ENCODE measurements at places on chromosomes 16 and 17.

DNA sequence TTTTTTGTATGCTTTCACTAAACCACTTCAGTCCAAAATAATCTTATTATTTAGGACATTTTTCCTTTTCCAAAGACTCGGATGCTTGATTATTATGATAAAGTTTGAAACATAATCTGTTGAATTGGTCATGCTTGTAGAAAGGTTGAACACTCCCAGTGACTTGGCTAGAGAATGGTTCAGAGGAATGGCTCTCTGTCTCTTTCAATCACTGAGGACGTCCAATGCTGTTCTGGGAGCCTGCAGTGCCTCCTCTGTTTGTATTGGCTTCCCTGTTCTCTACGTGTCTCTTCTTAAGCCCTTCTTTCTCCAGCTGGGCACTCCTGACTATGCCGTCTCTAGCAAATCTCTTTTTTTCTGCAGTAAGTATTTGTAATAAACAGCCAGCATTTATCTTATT lies 369.0 kb upstream of the DYNLRB2 start:
- no peak for DNase-seq

DNA sequence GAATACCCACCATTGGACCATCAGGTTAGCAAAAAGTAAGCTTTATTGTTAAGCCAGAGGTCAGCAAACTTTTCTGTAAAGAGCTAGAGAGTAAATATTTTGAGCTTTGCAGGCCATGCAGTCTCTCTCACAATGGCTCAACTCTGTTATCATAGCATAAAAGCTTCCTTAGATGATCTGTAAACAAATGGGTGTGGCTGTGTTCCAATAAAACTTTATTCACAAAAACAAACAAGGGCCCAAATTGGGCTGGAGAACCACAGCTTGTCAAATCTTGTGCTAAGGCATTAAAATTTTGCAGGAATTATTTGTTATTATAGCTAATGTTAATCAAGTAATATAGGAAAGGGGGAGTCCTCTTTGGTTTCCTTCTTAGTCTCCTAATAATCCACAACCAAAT lies 153.6 kb downstream of the GRIN2A start:
- DNase-seq: no peak

DNA sequence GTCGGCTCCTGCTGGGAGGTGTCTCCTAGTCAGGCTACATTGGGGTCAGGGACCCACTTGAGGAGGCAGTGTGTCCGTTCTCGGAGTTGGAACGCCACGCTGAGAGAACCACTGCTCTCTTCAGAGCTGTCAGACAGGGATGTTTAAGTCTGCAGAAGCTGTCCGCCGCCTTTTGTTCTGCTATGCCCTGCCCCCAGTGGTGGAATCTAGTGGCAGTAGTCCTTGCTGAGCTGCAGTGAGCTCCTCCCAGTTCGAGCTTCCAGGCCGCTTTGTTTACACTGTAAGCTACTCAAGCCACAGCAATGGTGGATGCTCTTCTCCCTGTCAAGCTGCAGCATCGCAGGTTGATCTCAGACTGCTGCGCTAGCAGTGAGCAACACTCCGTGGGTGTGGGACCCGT lies 36.0 kb downstream of the ITFG1 start:
- no peak for DNase-seq

- DNase-seq: no peak
Measured at GRCh38 chr17:44386182-44386525, 3.3 kb downstream of the ITGA2B start.

DNA sequence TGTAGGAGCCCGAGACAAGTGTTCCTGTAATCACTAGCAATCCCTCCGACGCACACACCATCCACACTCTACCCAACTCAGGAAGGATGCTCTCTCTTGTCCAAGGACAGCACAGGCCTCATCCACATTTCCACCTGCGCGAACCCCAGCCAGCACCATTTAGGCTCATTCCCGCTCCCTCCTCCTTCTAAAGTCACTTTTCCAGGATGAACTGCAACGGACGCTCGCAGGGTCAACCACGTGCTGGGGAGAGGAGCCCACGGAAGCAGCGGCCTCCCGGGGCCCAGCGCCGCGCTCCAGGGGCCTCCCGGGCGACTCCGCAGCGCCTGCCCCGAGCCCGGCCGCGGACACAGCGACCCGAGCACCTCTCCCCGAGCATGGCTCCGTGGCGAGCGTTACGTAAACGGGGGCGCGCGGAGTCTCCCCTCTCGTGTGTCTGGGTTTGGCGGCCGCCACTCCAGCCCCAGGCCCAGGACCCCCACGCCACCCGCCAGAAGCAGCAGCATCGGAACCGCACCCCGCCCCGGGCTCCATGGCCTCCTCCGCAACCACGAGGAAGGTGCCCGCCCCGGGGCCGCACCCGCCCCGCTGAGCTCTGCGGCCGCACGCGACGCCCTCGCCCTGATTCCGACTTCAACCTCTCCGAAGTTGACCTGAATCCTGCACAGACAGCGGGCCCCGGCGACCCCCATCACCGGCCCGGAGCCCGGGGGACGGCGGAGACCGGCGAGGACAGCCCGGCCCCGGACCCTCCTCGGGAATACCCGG lies 668 bp downstream of the USP36 start:
- no peak for DNase-seq

GRCh38 chr16:62965831-62966230 lies 929.6 kb upstream of the CDH8 start:
- DNase-seq: no peak

DNA sequence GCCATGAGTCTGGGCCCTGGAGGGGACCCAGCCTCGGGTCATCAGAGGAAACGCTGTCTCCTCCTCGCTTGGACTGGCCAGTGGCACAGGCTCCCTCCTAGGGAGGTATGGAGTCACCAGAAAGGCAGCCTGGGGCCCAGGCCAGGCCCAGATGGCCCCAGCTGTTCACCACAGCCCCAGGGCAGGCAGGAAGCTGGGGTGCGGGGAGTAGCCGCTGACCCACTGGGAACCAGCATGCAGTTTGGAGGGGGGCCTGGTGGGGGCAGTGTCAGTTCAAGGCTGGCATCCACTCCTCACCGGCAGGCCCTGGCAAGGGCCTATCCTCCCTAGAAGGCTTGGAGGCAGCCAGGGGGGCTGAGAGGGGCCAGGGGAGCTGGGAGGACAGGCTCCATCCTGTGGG lies 48.8 kb downstream of the SDK2 start:
- no peak for DNase-seq

GRCh38 chr16:89241187-89242007 lies 23.9 kb downstream of the ZNF778 start:
- DNase-seq: peak; percentile 56

GRCh38 chr16:85899444-85899843 lies 482 bp downstream of the IRF8 start:
- DNase-seq: no peak

DNA sequence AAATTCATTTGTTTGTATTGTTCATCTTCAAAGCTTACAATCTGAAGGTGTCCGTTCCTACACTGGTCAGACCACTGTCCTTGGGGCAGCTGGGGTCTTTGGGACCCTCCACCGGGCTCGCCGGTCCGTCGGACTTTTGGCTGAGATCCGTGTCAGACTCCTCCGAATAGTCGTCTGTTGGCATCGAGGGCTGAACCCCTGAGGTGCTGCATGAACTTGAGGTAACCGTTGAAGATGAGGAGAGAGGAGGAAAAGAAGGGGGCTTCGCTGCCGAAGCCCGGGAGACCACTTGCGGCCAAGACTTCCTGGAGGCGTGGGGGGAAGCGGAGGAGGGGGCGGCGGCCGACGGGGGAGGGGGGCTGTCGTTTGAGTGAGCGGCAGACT lies 260.8 kb downstream of the ZFHX3 start:
- DNase-seq: no peak

DNA sequence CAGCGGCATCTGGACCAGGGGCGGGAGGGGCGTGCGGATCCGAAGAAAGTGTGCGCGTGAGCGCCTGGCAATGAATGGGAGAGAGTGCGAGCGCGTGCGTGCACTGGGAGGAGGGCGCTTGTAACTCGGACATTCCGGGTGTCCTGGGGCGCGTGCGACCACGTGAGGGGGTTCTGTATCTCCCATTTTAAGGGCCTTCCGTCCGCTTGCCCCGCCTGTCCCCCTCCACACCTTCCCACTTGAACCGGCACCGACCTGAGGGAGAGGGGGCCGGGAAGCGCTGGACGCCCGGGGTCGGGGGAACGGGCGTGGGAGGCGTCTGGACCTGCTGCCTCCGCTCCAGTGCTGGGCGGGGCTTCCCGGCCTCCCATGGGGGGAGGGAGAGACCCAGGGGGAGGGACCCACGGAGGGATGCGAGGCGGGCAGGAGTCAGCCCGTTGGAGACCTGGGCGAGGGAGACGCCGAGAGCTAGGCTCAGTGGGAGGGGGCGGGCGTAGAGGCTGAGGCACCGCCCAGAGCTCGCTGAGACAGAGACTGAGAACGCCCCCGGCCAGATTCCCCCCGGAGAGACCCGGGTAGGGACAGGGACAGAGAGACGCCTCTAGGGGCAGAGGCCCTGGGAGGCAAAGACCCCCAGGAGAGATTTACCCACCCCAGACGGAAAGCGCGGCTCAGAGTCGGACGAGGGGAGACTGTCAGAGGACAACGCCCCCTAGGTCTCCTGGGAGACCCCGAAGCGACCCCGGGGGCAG lies at the start of gene KREMEN2:
TSS of gene KREMEN2 (plus strand) at position 553 of the 752 bp plus-strand sequence. CDS start 246 bp downstream, outside the sequence.
- DNase-seq: peak; percentile 63

- DNase-seq: no peak
Measured at GRCh38 chr17:17231621-17232302, 5.2 kb downstream of the FLCN start.

- no peak for DNase-seq
Measured at GRCh38 chr16:46612121-46612520, 9.1 kb downstream of the SHCBP1 start.

DNA sequence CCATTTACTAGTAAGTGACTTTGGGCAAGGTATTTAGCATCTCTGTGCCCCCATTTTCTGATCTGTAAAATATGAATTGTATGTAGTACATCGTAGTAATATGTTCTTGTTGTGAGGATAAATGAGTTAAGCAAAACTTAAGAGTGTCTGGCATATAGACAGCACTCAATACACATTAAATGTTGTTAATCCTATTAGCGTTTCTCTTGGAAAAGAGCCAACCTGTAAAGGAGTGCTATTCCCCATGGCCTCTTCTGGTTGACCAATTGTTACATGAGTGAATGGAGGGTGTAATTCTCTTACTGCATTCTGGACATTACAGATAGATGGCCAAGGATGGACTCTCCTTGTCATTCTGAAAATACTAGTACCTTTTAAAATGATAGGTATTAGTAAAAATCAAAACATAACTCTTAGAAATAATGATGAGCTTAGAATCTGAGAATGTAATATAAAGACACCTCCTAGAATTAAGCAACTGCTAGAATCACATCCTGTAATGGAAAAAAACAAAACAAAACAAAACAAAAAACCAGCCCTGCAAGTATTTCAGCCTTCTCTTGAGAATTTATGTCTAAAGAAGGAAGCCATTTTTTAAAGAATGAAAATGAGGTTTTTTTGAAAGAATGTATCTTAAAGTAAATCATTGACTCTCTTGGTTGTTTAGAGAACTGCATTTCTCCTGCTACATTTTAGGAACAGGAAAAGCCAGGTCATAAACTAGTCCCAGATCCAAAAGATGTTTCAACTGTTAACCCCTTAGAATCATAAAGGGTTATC lies 30.5 kb downstream of the IQCK start:
- DNase-seq: no peak

GRCh38 chr16:53757971-53758609 lies 54.1 kb downstream of the FTO start:
- no peak for DNase-seq

GRCh38 chr17:41642252-41643156 lies 18.1 kb upstream of the KRT17 start:
- no peak for DNase-seq

- DNase-seq: no peak
Measured at GRCh38 chr16:65125871-65126270, 4.0 kb upstream of the CDH11 start.

DNA sequence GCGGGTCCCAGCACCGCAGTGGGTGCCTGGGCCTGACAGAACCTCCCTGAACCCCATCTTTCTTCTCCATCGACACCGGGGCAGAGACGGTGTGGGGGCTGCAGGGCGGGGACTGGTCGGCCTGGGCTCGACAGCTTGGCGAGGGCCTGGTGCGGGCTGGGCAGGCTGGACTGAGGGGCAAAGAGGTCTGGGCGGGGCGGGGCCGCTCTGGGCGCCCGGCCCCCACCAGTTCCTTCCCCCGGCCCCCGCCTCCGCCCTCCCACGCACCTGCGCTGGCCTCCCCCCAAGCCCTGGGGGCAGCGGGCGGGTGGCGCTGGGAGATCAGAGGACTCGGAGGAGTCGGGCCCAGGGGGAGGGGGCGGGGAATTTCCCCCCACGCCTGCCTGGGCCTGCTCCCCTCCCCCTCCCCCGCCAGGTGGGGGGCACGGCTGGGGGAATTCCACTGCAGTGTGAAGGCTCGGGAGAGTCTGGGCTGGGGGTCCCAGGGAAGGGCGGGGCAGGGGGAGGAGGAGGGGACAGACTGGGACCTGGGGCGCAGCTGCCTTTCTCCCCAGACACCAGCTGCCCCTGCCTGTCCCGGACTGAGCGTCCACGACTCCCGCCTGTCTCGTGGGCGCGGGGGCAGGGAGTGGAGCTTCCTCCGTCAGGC lies 877 bp upstream of the KREMEN2 start:
- DNase-seq: no peak

GRCh38 chr16:86734543-86735460 lies 156.5 kb downstream of the FOXL1 start:
- DNase-seq: no peak

GRCh38 chr17:5003214-5003867 lies 5.6 kb downstream of the KIF1C start:
- DNase-seq: no peak

DNA sequence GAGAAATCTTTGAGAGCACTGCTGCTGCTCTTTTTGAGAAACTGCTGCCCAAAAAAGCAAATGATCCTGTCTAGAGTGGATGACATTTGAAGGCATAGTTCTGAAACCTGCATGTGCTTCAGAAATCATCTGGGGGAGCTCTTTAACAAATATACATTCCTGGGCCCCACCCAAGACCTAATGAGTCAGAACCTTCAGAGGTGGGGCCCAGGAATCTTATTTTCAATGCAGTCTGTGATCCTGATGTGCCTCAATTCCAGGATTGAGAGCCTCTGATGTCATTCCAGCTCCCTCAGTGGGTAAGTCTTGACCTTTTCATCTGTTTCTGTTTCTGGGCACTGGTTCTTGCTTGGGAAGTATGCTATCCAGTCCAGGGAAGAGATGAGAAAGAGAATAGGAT lies 42.3 kb downstream of the HNF1B start:
- no peak for DNase-seq

GRCh38 chr17:47201166-47201565 lies 8.0 kb upstream of the MYL4 start:
- no peak for DNase-seq

GRCh38 chr16:52543654-52544053 lies 3.3 kb downstream of the TOX3 start:
- no peak for DNase-seq

DNA sequence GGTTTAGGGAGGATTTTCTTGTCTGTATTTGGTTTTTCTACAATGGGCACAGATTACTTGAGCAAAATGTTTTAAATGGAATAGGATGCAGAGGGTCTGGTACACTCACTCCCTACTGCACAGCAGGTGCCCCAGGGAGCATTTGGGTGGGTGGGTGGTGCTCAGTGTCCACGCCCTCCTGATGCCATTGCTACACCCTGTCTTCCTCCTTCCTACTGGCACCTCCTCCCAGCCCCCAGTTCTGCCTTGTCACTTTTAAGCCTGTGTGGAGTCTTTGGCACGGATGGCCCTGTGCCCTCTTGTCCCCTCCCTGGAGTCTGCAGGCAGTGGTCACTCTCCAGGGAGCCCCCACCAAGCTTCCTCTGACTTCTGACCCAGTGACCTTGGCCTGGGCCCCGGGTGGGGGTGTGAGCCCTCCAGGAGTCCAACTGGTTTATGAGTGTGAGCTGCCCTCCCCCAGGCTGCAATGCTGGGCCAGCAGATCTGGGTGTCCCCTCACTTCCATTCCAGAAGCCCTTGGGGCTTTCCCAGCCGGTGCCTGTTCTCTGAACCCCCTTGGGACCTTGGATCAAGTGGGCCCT lies 15.5 kb downstream of the LLGL2 start:
- DNase-seq: no peak
